ENCODE measurements at places on chromosomes 13 and 19.
A peak's percentile ranks its signal among the peaks of the same experiment; 100 is the strongest.

DNA sequence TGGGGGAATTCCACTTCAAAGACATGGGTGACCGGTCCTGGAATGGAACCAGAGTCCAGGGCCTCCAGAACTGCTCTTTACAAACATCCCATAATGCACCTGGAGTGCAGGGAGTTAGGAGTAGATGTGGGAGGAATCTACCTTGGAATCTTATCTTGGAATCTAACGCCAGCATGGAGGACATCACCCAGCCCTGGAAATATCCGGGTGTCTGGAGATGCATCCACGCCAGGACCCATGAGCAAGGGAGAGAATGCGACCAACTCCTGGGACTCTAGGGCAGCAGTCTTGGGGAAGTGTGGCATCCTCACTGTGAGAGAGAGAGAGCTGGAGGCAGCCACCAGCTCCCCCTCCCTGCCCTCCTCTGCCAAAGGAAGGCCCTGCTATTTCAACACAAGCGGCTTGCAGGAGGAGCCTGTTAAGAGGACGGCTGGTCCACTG is 211.8 kb downstream of the UQCRFS1 start:
- peaks cover 50% of the 10 kb centered on the region for H3K4me1 ChIP-seq
- peaks cover 8% of the 10 kb centered on the region for H3K27me3 ChIP-seq
- DNase-seq: no peak

DNA sequence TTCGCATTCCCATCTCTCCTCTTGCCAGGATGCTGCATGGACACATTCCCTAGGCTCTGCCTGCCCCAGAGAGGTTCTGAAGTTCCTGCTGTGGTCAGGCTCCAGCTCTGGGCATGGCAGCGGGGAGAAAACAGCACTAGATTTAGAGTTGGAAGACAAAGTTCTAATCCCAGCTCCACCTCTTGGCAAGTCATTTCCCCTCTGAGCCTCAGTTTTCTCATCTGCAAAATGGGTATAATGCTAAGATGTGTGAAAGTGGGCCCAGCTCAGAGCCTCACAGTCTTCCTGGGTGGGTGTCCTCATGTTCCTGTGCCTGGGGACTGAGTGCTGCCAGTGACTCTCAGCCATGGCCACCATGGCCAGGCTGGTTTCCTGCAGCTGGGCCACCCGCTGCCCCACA is 9.6 kb downstream of the PEPD start:
- no peak overlapping the region for H3K27ac ChIP-seq
- DNase-seq: no peak
- H3K4me1 ChIP-seq: peaks cover 14% of the 10 kb centered on the region
- H3K27me3 ChIP-seq: no peaks in the 10 kb centered on the region
- H3K4me3 ChIP-seq: no peak overlapping the region

GRCh38 chr19:10699650-10700335 is 1.4 kb upstream of the QTRT1 start:
- no peak overlapping the region for H3K27ac ChIP-seq
- H3K27me3 ChIP-seq: peaks cover 30% of the 10 kb centered on the region
- H3K36me3 ChIP-seq: no peaks in the 10 kb centered on the region
- peak; percentile 64 for DNase-seq

GRCh38 chr19:47495478-47496372 is 11.7 kb upstream of the KPTN start:
- DNase-seq: no peak
- H3K4me1 ChIP-seq: peaks cover 13% of the 10 kb centered on the region
- H3K4me3 ChIP-seq: no peak overlapping the region
- H3K27ac ChIP-seq: no peak overlapping the region
- no peaks in the 10 kb centered on the region for H3K36me3 ChIP-seq

DNA sequence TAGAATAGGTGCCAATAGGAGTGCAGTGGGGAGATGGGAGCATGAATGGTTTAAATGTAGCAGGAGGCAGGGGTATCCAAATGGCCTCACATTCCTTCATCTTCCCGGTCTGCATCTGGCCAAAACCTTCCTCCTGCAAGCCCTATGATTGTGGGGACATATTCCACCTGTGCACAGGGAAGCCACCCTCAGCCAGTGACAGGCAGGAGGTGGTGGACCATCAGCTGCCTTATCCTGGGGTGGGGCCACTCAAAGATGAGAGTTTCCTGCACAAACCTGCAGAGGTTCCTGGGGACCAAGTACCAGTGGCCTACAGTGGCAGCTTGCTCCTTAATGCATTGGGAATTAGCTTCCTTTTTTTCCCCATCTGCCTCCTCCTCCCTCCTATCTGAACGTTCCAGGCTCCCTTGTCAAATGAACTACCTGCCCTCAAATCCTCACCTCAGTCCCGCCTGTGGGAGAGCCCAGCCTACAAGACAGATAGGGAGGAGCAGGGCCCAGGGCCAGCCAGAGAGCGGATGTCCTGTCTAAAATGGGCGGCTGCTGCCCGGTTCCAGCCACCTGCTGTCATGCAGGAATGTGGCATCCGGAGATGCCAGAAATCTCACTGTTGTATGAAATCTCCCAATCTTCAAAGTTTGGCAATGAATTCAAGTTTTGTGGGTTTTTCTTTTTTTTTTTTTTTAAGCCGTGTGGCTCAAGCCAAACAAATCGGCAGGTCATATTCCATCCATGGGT is 85.0 kb downstream of the TSHZ3 start:
- peaks cover 58% of the 10 kb centered on the region for H3K4me1 ChIP-seq
- H3K27ac ChIP-seq: no peak overlapping the region
- peaks cover 9% of the 10 kb centered on the region for H3K27me3 ChIP-seq
- H3K36me3 ChIP-seq: no peaks in the 10 kb centered on the region
- no peak overlapping the region for H3K4me3 ChIP-seq

GRCh38 chr19:50896591-50897190 is 14.5 kb downstream of the KLK4 start:
- H3K27me3 ChIP-seq: peaks cover 55% of the 10 kb centered on the region
- H3K4me1 ChIP-seq: no peaks in the 10 kb centered on the region
- no peak for DNase-seq

GRCh38 chr19:16579381-16579780 is 7.2 kb upstream of the SLC35E1 start:
- no peaks in the 10 kb centered on the region for H3K27me3 ChIP-seq
- no peak for DNase-seq
- H3K4me1 ChIP-seq: peaks cover 45% of the 10 kb centered on the region
- H3K36me3 ChIP-seq: peaks cover 13% of the 10 kb centered on the region

- H3K4me1 ChIP-seq: no peaks in the 10 kb centered on the region
- H3K27ac ChIP-seq: no peak overlapping the region
- no peak for DNase-seq
- peaks cover 23% of the 10 kb centered on the region for H3K27me3 ChIP-seq
- H3K4me3 ChIP-seq: no peak overlapping the region
Observed at GRCh38 chr19:6577476-6578125, 13.3 kb downstream of the CD70 start.

DNA sequence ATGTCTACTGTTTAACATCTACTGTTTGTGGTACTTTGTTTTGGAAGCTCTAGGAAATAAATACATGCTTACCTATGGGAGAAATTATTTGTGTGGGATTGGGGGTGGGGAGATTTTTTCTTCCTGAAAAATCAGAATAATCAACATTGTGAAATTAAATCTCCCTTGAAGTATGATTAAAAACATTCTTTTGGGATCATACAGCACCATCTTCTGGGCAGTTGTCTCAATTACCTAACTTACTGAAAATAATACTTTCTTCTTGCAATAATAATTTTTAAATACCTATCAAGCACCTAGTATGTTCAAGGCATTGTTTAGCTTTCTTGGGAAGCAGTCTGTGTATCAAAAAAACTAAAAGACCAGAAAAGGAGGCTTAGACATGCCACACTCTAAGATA is 576.5 kb upstream of the ARGLU1 start:
- H3K4me3 ChIP-seq: no peak overlapping the region
- DNase-seq: no peak
- peaks cover 5% of the 10 kb centered on the region for H3K36me3 ChIP-seq

DNA sequence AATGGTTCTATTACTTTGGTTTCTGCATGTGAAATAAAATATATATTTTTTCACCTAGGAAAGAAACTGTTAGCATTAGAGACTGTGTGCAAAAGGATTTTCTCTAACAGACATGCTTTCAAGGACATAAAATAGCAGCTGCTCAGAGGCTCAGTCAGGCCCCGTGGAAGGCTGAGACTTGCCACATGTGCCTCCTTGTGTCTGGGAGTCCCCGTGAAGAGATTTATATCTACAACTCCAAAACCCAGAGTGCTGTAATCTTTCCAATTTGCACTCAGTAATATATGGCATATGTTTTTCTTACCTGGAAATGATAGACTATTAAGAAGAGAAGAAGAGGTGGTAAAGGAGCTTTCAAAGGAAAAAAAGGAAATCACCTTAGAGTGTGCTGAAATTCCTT is 371.6 kb upstream of the OBI1 start:
- no peaks in the 10 kb centered on the region for H3K27me3 ChIP-seq
- no peaks in the 10 kb centered on the region for H3K4me1 ChIP-seq
- DNase-seq: no peak
- H3K4me3 ChIP-seq: no peak overlapping the region
- H3K27ac ChIP-seq: no peak overlapping the region

DNA sequence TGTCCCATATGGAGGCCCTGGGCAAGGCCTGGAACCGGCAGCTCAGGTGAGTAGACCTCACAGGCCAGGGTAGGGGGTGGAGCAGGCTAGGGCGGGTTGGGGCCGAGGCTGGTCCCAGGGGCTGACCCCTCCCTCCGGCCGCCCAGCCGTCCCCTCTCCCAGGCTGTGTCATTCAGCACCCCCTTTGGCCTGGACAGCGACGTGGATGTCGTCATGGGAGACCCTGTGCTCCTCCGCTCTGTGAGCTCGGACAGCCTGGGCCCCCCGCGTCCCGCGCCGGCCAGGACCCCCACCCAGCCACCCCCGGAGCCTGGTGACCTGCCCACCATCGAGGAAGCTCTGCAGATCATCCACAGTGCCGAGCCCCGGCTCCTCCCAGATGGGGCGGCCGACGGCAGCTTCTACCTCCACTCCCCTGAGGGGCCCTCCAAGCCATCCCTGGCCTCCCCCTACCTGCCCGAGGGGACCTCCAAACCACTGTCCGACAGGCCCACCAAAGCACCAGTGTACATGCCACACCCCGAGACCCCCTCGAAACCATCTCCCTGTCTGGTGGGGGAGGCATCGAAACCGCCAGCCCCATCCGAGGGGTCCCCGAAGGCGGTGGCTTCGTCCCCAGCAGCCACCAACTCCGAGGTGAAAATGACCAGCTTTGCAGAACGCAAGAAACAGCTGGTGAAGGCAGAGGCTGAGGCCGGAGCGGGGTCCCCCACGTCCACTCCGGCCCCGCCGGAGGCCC is 16.0 kb downstream of the CAMSAP3 start:
- no peaks in the 10 kb centered on the region for H3K27me3 ChIP-seq
- no peaks in the 10 kb centered on the region for H3K36me3 ChIP-seq
- peak; percentile 54 for DNase-seq
- H3K4me1 ChIP-seq: no peaks in the 10 kb centered on the region
- H3K27ac ChIP-seq: no peak overlapping the region

DNA sequence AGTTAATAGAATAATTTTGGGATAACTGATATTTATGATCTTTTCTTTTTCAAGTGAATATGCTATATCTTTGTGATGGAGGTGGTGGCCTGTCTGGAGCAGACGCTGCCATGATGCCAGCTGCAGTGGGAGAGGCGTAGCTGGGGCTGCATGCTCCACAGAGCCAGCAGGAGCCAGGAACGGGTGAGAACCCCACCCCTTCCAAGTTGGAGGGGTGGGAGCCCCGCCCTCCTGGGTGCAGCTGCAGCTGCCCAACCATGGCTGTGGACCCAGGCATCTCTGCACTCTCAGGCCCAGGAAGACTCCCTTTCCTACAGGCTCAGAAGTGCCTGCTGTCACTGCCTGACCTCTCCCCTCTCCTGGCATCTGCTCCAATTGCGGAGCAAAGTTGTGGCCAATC is 373.0 kb downstream of the SLC7A1 start:
- H3K36me3 ChIP-seq: no peaks in the 10 kb centered on the region
- H3K4me3 ChIP-seq: no peak overlapping the region

DNA sequence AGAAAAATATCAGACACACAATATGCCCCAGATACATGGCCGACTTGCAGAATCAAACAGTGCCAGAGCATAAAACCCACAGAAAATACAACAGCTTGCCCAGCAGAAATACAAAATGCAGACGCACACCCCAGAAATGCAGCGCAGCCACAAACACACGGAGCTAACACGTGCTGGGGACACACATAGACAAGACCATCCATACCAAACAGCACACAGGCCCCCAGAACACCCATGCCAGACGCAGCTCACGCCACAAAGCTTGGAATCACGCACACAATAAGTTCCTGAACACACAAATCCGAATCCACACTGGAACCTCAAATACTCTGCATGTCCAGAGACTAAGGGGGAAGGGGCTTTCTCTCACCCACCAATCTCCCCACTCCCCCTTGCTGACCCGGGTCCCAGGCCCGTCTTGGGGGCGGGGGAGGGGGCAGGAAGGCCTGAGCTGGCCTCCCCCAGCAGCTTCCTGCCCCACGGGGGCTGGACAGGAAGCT is 17.2 kb downstream of the CCDC97 start:
- peaks cover 4% of the 10 kb centered on the region for H3K27me3 ChIP-seq
- peak overlapping the region; percentile 83 for H3K27ac ChIP-seq
- peak overlapping the region; percentile 72 for H3K4me3 ChIP-seq

GRCh38 chr19:5086230-5086629 is 117.3 kb downstream of the KDM4B start:
- H3K36me3 ChIP-seq: peaks cover 19% of the 10 kb centered on the region
- no peaks in the 10 kb centered on the region for H3K27me3 ChIP-seq
- H3K4me1 ChIP-seq: peaks cover 74% of the 10 kb centered on the region
- H3K4me3 ChIP-seq: no peak overlapping the region
- no peak for DNase-seq

DNA sequence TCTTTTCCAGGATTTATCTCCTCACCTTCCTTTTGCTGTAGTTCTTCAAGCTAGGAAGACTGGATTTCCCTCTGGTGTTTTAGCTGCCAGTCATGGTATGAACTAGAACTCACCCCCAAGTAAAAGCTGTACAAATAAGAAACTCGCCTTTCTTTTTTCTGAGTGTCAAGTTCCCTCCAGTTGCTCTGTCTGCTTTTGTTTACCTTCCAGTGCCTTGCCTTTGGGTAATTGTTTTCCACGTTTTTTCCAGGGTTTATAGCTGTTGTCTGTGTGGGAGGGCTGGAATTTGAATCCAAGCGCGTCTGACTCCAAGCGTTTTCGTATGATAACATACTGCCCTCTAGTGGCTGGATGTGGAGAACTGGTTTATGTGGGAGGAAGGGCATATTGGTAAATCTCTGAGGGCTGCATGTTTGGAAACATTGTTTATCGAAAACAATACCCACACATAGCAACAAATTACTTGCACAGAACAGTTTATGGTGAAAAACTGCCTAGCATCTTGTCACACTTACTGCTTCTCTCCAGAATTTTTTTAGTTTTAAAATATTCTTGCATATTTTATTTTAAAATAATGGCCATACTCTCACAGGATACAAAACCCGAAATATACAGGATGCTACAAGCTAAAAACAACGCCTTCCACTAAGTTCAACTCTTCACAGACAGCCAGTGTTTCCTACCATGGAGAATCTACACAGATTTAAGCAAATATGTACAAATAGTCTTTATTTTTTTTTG is 19.2 kb downstream of the RCN3 start:
- peak overlapping the region; percentile 88 for H3K27ac ChIP-seq
- DNase-seq: peak; percentile 80
- H3K27me3 ChIP-seq: peaks cover 3% of the 10 kb centered on the region
- H3K4me1 ChIP-seq: peaks cover 37% of the 10 kb centered on the region
- peaks cover 6% of the 10 kb centered on the region for H3K36me3 ChIP-seq

GRCh38 chr13:95503662-95504061 is 48.9 kb upstream of the CLDN10 start:
- no peak overlapping the region for H3K27ac ChIP-seq
- peaks cover 8% of the 10 kb centered on the region for H3K36me3 ChIP-seq
- no peak overlapping the region for H3K4me3 ChIP-seq
- H3K27me3 ChIP-seq: peaks cover 16% of the 10 kb centered on the region
- H3K4me1 ChIP-seq: no peaks in the 10 kb centered on the region

- H3K4me3 ChIP-seq: peak overlapping the region; percentile 98
- peaks cover 12% of the 10 kb centered on the region for H3K36me3 ChIP-seq
- H3K27me3 ChIP-seq: peaks cover 22% of the 10 kb centered on the region
- no peak for DNase-seq
- peaks cover 46% of the 10 kb centered on the region for H3K4me1 ChIP-seq
Observed at GRCh38 chr19:4181053-4181508, 1.3 kb downstream of the SIRT6 start.
